ENCODE measurements at places on chromosomes 13 and 19. TPM values are rescaled to one million over a fixed set of nuclear protein-coding genes. Genes with fewer than 3 reads are reported as not detected.

DNA sequence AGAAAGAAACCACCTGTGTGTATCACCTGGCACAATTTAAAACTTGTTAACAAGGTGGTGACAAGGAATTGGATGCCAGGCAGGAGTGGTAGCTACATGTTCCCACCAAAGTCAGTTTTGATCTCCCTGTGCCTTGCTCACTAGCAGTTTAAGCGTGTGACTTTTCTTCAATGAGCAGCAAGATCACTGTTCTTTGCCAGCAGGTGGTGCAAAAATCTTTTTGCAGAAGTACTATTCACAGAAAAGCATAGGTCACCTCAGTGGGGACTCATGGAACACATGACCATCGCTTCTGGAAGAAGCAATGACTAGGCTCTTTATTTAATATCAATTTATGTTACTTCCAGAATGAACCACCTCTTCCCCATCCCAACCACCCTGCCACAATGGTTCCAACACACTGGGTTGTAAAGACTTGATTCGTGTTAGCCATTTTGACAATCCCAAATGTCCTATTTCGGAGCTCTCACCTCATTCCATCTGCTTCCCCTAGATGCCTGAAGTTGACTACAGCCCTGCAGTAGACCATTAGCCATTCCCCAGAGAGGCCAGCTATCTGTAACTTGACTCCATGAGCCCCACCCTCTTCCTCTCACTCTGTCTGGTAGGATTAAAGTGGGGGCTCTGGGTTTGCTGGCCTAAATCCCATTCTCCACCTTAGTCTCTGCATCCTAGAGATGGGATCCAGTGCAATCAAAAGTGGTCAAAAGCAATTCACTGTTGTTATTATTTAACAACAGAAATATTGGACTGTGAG, 59.1 kb upstream of the TNFRSF19 start:
- DNase-seq, result peak; percentile 16
- H3K27me3 ChIP-seq, result no peaks in the 10 kb centered on the region

- H3K36me3 ChIP-seq, result no peaks in the 10 kb centered on the region
- no peaks in the 10 kb centered on the region for H3K27me3 ChIP-seq
- no peak overlapping the region for H3K4me3 ChIP-seq
Observed at GRCh38 chr19:13035820-13036365, 40.6 kb downstream of the NFIX start.

DNA sequence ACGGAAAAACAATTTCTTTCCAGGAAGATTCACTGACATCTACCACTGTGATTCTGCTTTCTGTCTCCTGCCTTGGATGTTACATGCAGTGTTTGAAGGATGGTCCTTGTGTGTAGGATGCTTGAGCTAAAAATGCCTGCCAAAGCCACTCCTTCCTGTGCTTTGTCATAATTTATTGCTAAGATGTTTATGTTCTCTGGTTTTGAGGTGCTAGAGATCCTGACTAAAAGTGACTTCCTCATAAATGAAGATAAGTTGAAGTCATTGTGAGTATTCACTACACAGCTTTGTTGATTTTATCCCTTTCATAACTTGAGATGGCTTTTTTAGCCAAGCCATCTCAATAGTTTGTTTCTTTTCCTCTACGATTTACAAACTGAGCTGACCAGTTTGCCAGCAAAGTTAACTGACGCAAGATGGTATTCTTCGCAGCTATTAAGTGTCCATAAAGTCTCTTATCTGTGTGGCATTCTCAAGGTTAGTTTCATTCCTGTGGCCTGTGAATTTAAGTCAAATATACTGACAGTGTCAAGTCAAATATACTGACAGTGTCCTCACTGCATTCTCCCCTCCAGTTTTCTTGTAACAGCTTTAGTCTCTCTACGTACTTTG, 15.7 kb upstream of the FBXL3 start:
- H3K27ac ChIP-seq, result no peak overlapping the region
- H3K36me3 ChIP-seq, result no peaks in the 10 kb centered on the region
- no peak for DNase-seq
- no peaks in the 10 kb centered on the region for H3K27me3 ChIP-seq

DNA sequence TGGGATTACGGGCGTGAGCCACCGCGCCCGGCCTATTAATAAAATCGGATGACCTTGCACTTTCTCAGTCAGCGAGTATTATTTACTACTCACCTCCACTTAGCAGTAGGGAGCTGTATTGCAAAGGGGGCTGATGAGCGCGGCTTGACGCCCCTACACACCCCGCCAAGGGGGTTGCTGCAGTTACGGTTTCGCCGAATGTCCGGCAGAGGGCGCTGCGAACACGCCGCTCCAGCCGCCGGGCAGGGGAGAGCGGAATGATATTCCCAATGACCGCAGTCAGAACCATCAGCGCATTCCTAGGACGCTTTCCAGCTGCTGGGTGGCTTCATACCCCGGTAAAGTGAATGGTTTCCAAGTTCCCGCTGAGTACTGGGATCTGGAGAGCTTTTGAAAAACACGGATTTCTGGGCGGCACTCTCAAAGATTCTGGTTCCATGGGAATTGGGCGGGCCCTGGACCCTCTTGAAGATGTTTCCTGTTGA, 30.0 kb upstream of the TPT1 start:
- H3K36me3 ChIP-seq, result no peaks in the 10 kb centered on the region
- peak; percentile 70 for DNase-seq
- H3K4me3 ChIP-seq, result no peak overlapping the region
- H3K27me3 ChIP-seq, result no peaks in the 10 kb centered on the region

DNA sequence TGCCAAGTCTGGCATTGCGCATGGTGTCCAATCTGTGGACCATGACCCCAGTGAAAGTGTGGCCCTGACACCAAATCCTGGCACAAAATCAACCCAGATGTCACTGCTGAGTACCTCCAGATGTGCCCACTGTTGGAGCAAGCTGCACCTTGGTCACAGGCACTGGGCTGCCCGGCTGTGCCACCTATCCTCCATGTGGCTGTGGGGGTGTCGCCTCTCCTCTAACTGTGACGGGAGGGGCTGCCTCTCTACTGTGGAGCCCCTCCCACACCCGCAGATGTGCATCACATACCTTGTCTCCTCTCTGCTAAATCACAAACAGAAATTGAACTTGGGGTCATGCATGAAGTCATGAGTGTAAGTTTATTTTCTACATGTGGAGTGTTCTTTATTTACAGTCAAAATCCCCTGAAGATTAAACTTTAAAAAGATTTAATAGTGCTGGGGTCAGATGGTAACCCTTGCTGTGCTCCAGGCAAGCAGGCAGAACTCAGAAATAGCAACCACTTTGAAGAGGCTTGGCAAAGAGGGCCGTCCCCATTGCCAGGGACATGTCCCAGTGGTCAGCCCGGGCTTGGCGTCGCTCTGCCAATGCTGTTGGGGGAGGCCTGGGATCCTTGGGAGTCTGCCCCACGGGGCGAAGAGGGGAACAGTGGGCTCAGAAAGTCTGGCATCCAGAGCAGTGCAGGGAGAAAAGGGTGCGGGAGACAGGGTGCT, 46.4 kb upstream of the ZNF536 start:
- H3K27ac ChIP-seq, result no peak overlapping the region
- no peaks in the 10 kb centered on the region for H3K4me1 ChIP-seq
- no peaks in the 10 kb centered on the region for H3K27me3 ChIP-seq
- no peaks in the 10 kb centered on the region for H3K36me3 ChIP-seq
- DNase-seq, result no peak

DNA sequence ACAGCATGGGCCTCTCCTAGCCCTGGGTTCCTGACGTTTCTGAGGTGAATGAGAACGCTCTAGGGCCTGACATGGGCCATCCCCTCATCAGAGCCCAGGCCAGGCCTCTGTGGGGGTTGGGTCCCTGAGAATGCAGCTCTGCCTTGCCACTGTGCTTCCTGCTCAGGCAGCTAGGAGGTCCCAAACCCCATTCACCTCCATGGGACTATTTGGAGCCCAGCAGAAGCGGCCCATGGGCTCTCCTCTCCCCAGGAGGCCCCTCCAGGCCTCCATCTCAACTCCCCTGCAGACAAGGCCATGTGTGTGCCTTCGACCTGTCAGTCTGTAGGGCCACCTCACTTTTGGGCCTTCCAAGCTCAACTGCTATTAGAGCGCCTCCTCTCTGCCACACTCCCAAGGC, 36.9 kb downstream of the ELL start:
- no peak for DNase-seq
- H3K36me3 ChIP-seq, result no peaks in the 10 kb centered on the region
- H3K27ac ChIP-seq, result no peak overlapping the region
- H3K4me1 ChIP-seq, result peaks cover 69% of the 10 kb centered on the region

DNA sequence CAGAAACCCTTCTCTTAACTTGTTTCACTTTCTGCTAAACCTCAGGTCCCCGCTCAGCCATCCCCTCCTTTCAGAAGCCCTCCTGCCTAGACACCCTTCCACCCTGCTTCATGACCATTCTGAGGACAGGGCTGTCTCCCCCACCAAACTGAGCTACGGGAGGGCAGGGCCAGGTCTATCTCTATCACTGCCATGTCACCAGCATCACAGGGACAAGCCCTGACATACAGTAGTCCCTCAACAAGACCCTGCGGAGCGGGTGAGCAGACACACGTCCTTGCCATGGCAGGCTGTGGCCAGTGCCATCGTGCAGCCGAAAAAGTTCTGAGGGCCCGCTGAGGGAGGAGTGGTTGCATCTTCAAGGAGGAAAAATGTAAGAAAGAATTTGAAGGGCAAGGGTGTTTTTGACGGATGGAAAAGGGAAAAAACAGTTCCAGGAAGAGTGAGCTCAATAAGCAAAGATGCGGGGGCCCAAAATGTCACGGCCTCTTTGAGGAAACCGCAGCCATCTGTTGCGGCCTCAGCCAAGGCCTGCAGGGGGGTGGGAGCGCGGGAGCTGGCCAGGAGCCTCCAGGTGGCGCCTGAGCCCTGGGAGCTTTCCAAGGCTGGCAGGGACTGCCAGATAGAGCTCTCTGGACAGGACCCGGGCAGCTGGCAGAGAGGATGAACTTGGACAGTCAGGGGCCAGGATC, 8.1 kb downstream of the PTGIR start:
- H3K4me1 ChIP-seq, result peaks cover 49% of the 10 kb centered on the region
- H3K36me3 ChIP-seq, result no peaks in the 10 kb centered on the region
- peak; percentile 94 for DNase-seq
- H3K27ac ChIP-seq, result peak overlapping the region; percentile 92
- H3K27me3 ChIP-seq, result no peaks in the 10 kb centered on the region

DNA sequence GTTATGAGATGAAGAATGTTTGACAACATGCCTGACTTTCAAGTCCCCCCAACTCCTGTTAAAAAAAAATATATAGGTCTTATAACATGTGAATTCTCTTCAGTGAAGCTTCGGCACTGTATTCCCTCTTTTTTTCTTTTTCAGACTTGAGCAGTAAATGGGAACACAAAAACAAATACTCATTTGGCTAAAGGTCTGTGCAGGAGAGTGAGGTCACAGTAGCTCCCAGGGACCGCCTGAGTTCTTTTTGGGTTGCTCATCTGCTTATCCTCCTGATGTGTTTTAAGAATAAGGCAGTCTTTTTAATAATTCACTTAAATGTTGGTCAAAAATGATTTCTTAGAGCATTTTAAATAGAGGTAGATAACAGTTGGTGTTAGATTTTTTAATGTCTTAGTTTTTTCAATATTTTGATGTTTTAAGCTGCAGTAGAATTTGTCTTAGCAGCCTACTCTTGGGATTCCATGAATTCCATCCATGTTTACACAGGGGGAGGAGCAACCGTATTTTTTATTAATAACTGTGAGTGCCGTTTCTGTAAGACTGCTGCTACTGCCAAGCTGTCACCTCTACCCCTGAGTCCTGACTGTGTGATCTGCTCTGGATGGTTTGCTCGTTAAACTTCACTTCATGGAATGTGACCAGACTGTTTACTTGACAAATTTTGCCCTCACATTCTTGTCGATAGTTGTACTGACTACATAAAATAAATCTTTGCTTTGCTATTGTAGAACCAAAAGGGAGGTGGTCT, 14.9 kb downstream of the HNRNPM start:
- no peak overlapping the region for H3K4me3 ChIP-seq
- H3K36me3 ChIP-seq, result no peaks in the 10 kb centered on the region
- DNase-seq, result no peak
- H3K27ac ChIP-seq, result peak overlapping the region; percentile 40
- no peaks in the 10 kb centered on the region for H3K27me3 ChIP-seq
- peaks cover 76% of the 10 kb centered on the region for H3K4me1 ChIP-seq

Gene ZNF416
- total RNA-seq, result 2.1 TPM
